Fibroblast of skin of scalp (primary cell): ENCODE measurements at places on chromosomes 1 and 21.

DNA sequence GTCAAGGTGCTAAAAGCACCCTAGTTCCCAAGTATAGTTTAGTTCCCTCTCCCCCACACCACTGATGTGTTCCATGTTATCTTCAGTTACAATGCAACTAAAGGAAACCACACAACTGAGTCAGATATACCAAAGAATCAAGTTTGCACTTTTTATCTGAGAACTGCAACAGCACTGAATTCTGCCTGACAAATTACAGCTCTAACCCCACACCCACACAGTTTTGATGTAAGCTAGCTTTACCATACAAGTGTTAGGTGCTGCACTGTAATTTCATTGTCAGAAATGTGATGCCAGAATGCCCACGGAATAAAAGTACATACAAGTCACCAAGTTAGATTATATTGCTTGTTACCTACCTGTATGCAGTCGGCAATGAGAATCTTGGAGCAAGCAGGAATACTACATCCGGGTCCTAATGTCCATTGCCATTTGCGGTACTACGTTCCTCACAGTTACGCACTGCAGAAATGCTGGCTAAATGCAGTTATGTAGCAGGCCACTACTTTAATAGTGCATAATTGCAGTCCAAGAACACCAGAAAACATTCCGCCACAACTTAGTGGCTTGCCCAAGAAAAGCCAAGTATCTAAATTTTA is 12.1 kb downstream of the SFPQ start:
- no peak for DNase-seq

GRCh38 chr1:84000954-84001495 is 2.1 kb upstream of the TTLL7 start:
- peak; percentile 1 for DNase-seq

- DNase-seq: no peak
Observed at GRCh38 chr1:94259635-94260289, 22.4 kb upstream of the ARHGAP29 start.

DNA sequence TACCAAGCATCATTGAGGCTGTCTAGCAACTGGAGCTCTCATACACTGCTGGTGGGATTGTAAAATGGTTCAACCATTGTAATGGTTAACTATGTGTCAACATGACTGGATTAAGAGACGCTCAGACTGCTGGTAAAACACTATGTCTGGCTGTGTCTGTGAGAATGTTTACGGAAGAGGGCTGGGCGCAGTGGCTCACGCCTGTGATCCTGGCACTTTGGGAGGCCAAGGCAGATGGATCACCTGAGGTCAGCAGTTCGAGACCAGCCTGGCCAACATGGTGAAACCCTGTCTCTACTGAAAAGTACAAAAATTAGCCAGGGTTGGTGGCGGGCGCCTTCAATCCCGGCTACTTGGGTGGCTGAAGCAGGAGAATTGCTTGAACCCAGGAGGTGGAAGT is 4.8 kb upstream of the FCRLA start:
- DNase-seq: no peak

- no peak for DNase-seq
Observed at GRCh38 chr21:46477765-46478164, 19.1 kb downstream of the DIP2A start.
